ENCODE measurements at places on chromosomes 3 and 15. TPM values are rescaled to one million over a fixed set of nuclear protein-coding genes. Genes with fewer than 3 reads are reported as not detected.

ISY1 gene
- 18.8 TPM for total RNA-seq

ARHGEF3 gene
- total RNA-seq = 30.6 TPM

BNC1 gene
- total RNA-seq = 0.15 TPM

PPARG gene
- 52.4 TPM for total RNA-seq

SAMD7 gene
- not detected for total RNA-seq

DNA sequence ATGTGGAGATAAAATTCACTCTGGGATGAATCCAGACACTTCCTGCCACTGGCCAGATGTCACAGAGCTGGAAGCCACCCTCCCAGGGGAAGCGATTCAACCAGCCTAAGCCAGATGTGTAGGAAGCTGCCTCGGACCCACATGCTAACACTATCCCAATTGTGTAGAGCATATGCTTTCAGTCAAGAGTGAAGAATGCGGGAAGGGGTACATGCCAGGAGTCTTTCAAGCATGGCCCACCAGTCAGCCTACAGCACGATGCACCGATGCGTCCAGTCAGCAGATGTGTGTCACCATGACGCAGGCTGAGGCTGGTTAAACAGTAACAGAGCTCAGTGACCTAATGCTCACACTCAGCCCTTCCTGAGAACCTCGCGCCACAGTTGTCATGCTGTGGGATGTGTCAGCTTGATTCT, 38.8 kb upstream of the BNC1 start:
- no peaks in the 10 kb centered on the region for H3K4me1 ChIP-seq
- no peaks in the 10 kb centered on the region for H3K36me3 ChIP-seq
- no peak for DNase-seq
- H3K4me3 ChIP-seq = no peak overlapping the region
- H3K27me3 ChIP-seq = no peaks in the 10 kb centered on the region
- no peak overlapping the region for H3K27ac ChIP-seq

GRCh38 chr15:51677021-51677420, 4.3 kb upstream of the SCG3 start:
- no peaks in the 10 kb centered on the region for H3K27me3 ChIP-seq
- no peak overlapping the region for H3K4me3 ChIP-seq
- no peak overlapping the region for H3K27ac ChIP-seq
- H3K36me3 ChIP-seq = no peaks in the 10 kb centered on the region
- peaks cover 6% of the 10 kb centered on the region for H3K4me1 ChIP-seq

- no peak for DNase-seq
- H3K36me3 ChIP-seq = no peaks in the 10 kb centered on the region
- no peaks in the 10 kb centered on the region for H3K27me3 ChIP-seq
- no peaks in the 10 kb centered on the region for H3K4me1 ChIP-seq
Measured at GRCh38 chr15:26635105-26635504, 137.8 kb downstream of the GABRB3 start.

DNA sequence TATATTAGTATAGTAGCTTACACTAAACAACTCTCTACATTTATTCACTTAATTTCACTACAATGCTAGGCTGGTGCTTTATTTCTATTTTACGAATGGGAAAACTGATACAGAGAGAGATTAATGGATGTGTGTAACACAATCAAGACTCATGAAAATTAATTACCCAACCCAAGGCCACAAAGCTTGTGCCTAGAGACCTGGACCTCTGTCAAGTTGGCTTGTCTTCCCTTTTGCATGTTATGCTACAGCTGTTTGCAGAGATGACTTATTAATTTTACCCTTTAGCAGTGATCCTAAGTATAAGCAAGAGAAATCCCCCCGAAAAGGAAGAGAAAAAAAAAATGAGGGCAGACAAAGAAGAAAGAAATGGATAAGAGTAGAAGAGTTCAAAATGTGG, 162.5 kb downstream of the C3orf38 start:
- H3K36me3 ChIP-seq = no peaks in the 10 kb centered on the region
- no peak for DNase-seq
- H3K27ac ChIP-seq = no peak overlapping the region
- no peaks in the 10 kb centered on the region for H3K4me1 ChIP-seq
- H3K4me3 ChIP-seq = no peak overlapping the region
- no peaks in the 10 kb centered on the region for H3K27me3 ChIP-seq

DNA sequence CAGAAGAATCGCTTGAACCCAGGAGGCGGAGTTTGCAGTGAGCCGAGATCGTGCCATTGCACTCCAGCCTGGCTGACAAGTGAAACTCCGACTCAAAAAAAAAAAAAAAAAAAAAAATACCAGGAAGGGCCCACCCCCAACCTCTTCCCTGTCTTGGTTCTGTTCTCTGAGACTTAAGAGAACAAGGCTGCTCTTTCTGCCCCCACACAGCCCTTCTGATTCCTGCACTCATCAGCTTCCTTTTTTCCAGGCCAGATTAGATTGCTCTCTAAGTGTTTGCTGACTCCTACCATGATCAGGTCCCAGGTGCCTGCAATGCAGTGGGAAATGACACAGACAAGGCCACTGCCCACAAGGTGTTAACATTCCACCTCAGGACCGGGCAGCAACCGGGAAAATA, 13.0 kb downstream of the TMEM44 start:
- H3K27ac ChIP-seq = no peak overlapping the region
- DNase-seq = no peak
- H3K4me3 ChIP-seq = no peak overlapping the region

DNA sequence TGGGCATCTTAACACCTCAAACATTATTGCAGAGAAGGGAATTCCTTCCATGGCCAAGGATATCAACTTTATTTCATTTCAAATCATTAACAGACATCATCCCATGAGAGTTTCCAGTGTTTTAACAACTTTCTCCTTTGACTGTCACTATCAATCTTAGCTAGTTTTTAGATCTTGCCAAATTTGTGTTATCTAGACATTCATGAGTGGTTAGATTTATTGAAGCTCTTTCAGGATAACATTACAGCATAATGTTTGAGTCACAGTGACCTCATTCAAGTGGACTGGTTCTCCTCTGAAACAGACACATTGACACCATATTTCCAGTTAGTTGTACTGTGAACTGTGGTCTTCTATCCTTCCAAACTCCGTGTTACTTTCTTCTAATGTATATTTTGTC, 8.6 kb upstream of the TNFAIP8L3 start:
- H3K36me3 ChIP-seq = no peaks in the 10 kb centered on the region
- H3K27ac ChIP-seq = peak overlapping the region; percentile 74
- DNase-seq = no peak
- H3K27me3 ChIP-seq = no peaks in the 10 kb centered on the region

- no peak for DNase-seq
- no peaks in the 10 kb centered on the region for H3K36me3 ChIP-seq
- H3K4me3 ChIP-seq = no peak overlapping the region
- no peak overlapping the region for H3K27ac ChIP-seq
- H3K27me3 ChIP-seq = no peaks in the 10 kb centered on the region
- H3K4me1 ChIP-seq = no peaks in the 10 kb centered on the region
Measured at GRCh38 chr3:156787926-156788663, 38.1 kb upstream of the LEKR1 start.

- no peak overlapping the region for H3K27ac ChIP-seq
- no peaks in the 10 kb centered on the region for H3K36me3 ChIP-seq
- H3K4me1 ChIP-seq = peaks cover 2% of the 10 kb centered on the region
Measured at GRCh38 chr15:29904757-29905417, 82.6 kb upstream of the TJP1 start.

DNA sequence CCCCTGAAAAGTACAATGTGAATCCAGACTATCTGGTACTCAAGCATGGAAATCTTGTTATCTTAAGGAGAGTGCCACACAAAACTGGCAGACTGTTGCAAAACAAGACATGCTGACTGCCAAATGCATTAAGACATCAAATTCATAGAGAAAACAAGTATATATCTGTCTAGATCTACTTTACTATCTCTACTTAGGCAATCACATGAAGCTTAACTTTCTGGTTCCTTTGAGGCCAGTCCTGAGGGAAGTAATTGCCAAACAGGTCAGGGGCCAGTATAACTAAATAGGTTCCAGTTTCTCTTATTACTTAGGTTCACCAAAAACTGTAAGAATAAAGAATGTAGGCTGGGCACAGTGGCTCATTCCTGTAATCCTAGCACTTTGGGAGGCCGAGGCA, 15.9 kb upstream of the SLC4A7 start:
- H3K4me3 ChIP-seq = no peak overlapping the region
- H3K36me3 ChIP-seq = no peaks in the 10 kb centered on the region
- no peak for DNase-seq
- H3K27me3 ChIP-seq = no peaks in the 10 kb centered on the region
- no peaks in the 10 kb centered on the region for H3K4me1 ChIP-seq
- no peak overlapping the region for H3K27ac ChIP-seq

DNA sequence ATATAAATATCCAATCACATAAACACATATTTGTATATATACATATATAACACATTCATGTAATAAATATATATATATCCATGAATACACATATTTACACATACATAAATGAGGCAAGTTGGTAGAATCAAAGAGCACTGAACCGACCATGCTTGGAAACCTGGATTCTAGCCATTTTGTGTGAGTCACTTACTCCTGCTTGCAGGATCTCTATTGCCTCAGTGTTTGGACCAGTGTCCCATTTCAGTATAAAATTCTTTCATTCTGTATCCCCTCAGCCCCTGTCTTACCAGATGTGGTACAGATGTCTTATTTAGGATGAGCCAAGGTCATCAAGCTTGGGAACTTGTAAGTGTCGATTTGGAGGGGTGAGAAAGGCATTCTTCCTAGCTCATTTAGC, 391.4 kb upstream of the FRG2C start:
- H3K4me3 ChIP-seq = no peak overlapping the region
- no peaks in the 10 kb centered on the region for H3K27me3 ChIP-seq
- no peaks in the 10 kb centered on the region for H3K4me1 ChIP-seq

DNA sequence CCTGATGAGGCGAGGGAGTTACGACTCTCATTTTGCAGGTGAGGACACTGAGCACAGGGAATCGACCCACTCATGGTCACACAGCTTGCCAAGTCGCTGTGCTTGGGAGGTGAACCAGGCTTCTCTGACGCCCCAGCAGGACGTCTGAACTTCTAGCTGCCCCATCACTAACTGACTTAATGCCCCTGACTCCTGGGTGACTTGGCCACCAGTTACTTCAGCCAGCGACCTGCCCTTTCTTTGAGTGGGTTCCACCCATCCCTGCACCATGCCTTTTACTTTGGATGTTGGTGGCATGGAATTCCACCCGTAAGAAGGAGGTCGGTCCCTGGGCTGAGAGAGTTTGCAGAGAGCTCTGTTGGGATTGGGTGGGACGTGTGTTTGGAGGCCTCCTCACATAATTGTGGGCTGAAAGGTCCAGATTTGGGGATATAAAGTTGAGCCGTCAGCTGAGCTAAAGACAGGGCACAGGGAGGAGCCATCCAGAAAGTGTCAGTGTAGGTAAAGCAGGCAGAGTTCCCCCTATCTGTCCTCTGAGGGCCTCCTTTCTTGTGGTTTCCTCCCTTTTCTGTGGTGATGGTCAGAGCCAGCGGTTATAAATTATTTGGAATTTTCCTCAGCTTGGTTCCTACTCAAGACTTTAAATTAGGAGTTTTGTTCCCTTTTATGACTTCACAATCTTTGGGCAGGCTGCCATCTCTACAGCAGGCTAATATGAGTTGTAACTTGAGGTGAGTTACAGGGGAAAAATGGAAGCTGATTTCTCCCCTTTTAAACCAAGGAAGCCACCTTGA, 55.0 kb downstream of the FLNB start:
- no peak overlapping the region for H3K27ac ChIP-seq
- H3K27me3 ChIP-seq = no peaks in the 10 kb centered on the region
- no peaks in the 10 kb centered on the region for H3K36me3 ChIP-seq
- no peak for DNase-seq
- peaks cover 19% of the 10 kb centered on the region for H3K4me1 ChIP-seq

DNA sequence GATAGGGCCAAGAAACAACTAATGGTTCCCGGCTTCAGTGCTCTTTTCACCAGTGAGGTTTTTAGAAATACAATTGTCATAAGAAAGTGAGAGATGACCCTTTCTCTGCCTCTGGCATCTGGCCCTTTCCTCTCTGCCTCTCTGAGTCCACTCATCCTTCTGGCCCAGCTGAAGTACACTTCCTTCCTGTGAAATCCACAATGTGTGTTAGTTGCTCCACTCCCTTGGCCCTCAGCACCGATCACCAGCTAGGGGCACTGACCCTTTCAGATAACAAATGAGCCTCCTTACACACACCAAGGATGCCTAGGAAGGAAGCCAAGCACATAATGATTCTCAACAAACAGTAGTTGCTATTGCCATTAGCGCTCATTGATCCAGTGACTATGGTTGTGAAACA, 2.9 kb upstream of the CAV3 start:
- H3K4me3 ChIP-seq = no peak overlapping the region
- H3K36me3 ChIP-seq = no peaks in the 10 kb centered on the region
- no peaks in the 10 kb centered on the region for H3K4me1 ChIP-seq
- no peak overlapping the region for H3K27ac ChIP-seq
- no peak for DNase-seq

GRCh38 chr3:115518100-115518852, 105.0 kb upstream of the GAP43 start:
- no peak for DNase-seq
- no peaks in the 10 kb centered on the region for H3K27me3 ChIP-seq

DNA sequence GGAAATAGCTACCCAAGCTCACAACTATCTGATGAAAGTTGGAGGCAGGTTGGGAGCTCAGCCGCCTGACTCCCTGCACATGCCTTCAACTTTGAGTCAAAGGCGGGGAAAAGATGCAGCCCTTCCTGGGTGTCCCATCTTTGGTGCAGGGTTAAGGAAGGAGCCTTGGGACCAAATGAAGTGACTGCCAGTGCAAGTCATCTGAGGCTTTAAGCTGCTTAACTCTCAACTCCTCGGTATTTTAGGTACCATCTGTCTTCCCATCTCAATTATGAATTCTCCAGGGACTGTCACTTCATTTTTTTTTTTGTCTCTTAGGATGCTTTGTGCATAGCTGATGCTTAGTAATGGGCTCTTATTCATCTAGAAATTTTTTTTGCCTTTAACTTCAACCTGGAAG, 408.8 kb upstream of the C2CD4B start:
- H3K4me1 ChIP-seq = no peaks in the 10 kb centered on the region
- no peaks in the 10 kb centered on the region for H3K36me3 ChIP-seq
- H3K27me3 ChIP-seq = no peaks in the 10 kb centered on the region
- H3K4me3 ChIP-seq = no peak overlapping the region
- DNase-seq = no peak

GRCh38 chr3:178465260-178466180, 70.7 kb upstream of the KCNMB2 start:
- H3K4me3 ChIP-seq = no peak overlapping the region
- no peaks in the 10 kb centered on the region for H3K36me3 ChIP-seq
- no peaks in the 10 kb centered on the region for H3K4me1 ChIP-seq
- DNase-seq = no peak

DNA sequence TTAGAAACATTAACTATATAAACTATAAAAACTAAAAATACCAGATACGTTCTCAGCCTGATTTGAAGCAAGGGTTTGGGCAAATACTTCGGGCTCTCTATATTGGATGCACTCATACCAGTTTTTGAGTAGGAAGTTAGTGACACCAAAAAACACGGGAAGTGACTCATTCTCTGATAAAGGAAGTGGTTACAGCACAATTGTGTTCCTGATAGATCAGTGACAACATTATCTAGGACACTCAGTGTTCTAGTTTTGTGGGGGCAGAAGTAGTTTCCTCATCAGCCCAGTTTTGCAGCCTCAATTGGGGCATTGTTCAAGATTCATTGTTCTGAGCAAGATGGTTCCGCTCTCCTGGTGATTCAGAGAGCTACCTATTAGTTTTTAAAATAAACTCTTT, 469.6 kb upstream of the DPPA4 start:
- no peaks in the 10 kb centered on the region for H3K36me3 ChIP-seq
- H3K27ac ChIP-seq = peak overlapping the region; percentile 30
- DNase-seq = no peak
- no peaks in the 10 kb centered on the region for H3K27me3 ChIP-seq
- H3K4me1 ChIP-seq = no peaks in the 10 kb centered on the region

GRCh38 chr3:123312331-123313265, 110.9 kb downstream of the SEC22A start:
- DNase-seq = no peak
- no peaks in the 10 kb centered on the region for H3K36me3 ChIP-seq
- no peaks in the 10 kb centered on the region for H3K27me3 ChIP-seq
- H3K4me3 ChIP-seq = no peak overlapping the region

All from upper lobe of left lung (tissue), 6 donors.